ENCODE measurements at places on chromosomes 2 and 18.

- DNase-seq = peak; percentile 21
Measured at GRCh38 chr18:46411867-46412690, 244.9 kb downstream of the LOXHD1 start.

- no peak for DNase-seq
Measured at GRCh38 chr2:196967116-196967515, 40.6 kb upstream of the PGAP1 start.

- no peak for DNase-seq
Measured at GRCh38 chr18:61860302-61860701, 32.5 kb downstream of the RNF152 start.

- no peak for DNase-seq
Measured at GRCh38 chr2:112166806-112167499, 28.8 kb downstream of the FBLN7 start.

Data from NCI-H1694 treated with DMSO at 0.1 percent for 48 hours (cell line).